ENCODE measurements at places on chromosomes 3 and 15.

GRCh38 chr3:195208183-195208582, 62.8 kb downstream of the XXYLT1 start:
- no peak for DNase-seq

- DNase-seq = no peak
Measured at GRCh38 chr15:81244306-81244705, 47.6 kb downstream of the IL16 start.

DNA sequence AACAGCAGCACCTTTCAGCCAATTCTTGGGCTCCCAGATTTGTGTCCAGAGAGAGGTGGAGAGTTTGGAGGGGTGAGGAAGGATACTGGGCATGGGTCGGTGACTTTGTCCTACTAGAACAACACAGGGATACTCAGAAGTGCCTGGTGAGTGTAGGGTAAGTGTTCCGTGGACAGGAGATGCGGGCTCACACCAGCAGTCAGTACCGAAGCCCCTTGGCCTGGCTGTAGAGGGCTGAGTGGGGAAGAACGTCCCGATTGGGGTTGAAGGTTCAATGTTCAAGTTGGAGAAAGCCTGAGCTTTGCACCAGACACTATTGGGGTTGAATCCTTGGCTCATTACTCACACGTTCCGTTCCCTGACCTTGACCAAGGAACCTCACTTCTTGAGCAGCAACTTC, 40.8 kb upstream of the SLC6A11 start:
- no peak for DNase-seq

DNA sequence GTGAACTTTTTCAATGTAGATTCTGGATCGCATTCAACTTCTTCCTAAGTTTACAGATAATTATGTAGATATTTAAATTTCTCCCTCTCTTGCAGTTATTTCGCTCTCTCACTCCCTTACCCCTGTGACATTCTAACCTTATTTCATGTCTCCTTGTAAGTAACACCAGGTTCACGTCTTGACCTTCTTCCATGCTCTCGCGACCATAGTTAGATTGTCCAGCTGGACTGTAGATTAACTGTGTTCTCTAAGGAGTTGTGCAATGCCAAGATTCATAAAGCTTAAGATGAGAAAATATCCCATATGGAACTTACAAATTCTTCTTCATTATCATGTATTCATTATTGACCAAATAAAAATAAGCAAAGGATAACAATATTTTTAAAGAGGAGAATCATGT, 430.5 kb downstream of the GABRG3 start:
- no peak for DNase-seq

DNA sequence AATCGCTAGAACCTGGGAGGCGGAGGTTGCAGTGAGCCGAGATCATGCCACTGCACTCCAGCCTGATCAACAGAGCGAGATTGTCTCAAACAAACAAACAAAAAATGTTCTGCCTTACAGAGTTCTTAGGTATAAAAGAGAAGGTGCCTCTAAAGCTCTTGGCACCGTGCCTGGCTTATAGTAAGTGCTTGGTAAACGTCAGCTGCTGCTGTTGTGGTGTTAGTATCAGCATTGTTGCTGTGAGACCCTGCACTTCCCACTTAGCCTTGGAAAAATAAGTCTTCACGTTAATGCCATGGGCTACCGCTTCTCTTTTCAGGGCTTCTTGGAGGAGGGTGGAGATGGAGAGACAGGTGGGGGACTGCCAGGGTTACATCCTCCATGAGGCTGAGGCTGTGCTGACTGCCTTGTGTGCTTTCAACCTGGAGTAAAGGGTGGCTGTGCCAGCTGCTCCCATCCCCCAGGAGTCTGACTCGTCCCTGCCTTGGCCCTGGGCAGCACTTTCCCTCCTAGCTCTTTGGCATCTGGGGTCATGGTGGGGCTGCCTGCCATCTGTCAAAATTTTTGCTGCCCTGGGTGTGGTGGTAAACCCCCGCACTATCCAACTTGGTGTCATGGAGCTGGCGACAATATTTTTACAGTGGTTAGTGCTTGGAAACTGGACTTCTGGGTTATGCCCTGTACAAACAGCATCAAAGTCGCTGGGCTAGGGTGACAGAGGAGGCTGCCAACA, 17.8 kb downstream of the FLNB start:
- DNase-seq = no peak

GRCh38 chr3:79344876-79345871, 422.6 kb downstream of the ROBO1 start:
- no peak for DNase-seq

- DNase-seq = no peak
Measured at GRCh38 chr3:37762698-37763097, 99.0 kb upstream of the CTDSPL start.

- DNase-seq = no peak
Measured at GRCh38 chr3:15820911-15821310, 23.1 kb upstream of the ANKRD28 start.

DNA sequence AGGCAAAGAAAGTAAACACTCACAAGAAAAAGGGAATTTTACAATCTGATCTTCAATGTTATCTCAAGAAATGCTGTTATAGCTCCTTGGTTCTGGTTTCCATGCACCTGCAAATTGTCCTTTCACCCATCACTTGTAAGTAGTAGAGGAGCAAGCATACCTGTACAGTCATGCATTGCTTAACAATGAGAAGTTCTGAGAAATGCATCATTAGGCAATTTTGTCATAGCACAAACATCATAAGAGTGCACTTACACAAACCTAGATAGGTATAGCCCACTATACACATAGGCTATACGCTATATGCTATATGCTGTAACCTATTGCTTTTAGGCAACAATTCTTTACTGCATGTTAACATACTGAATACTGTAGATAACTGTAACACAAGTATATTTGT, 672.3 kb downstream of the FHIT start:
- no peak for DNase-seq

DNA sequence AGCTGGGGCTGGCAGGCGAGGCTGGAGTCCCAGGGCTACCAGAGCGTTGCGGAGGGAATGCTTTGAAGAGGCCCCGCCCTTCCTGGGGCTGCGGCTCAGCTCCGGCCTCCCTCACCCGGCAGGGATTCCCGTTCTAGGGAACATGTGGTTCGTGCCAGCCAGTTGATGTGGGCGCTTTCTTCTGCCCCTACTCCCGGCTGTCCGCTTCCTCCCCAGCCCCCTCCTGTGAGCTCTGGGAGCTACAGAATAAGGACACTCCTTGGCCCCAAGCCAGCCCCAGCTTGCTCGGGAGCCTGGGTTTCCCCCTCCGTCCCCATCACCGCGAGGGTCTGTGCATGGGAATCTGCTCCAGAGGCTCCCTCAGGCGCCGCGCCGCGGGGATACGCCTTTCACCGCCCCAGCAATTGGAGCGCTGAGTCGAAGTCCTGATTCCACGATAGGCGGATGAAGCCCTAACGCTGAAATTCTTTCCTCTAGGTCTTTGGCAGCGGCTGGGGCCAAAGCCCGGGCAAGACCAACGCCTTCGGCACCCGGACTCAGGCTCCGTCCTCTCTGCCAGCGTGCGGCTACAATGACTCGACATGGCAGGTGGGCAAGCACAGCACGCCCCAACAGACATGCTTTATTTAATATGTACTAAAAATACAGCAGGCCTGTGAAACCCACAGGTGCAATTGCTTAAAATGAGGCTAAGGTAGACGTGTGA, 69.5 kb downstream of the KLF15 start:
- peak; percentile 53 for DNase-seq

DNA sequence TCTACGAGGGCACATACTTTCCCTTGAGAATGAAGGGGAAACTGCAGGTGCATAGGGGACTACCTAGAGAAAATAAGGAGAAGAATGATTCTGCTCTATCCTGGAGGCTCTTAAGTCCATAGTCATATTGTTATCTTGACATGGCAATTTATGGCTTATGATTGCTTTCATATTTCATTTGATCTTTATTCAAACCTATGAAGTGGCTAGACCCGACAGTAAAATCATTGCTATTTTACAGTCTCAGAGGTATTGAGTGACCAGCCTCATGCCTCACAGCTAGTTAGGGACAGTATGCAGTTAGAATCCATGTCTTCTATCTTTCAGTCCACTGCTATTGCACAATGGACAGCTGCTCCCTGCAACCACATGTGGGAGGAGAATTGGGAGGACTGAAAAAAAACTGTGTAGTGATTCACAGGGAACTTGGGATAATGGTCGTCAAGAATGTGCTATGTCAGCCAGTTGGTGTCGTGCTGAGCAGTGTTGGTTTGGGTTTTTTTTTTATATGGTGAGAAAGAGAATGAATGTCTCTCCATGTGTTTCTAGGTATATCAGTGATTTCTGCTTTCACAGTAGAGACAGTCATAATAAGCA, 63.2 kb upstream of the SPPL2A start:
- DNase-seq = no peak

DNA sequence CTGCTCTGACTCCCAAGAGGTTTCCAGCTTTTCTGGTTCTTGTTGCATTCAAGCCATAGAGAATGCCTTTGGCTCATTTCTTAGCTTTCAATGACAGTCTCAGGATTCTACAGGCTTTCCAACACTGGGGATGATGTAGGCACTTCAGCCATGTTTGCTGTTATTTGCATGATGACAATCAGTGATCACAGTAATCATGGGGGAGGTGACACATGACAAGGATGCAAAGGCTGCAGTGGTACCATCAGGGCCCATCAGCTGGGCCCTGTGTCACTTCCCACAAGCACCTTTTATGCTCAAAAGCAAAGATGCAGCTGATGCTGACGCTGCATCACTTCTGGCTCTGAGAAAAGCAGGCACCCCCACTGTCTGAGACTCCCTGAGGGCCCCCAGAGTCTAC, 18.6 kb downstream of the EPHB1 start:
- no peak for DNase-seq

DNA sequence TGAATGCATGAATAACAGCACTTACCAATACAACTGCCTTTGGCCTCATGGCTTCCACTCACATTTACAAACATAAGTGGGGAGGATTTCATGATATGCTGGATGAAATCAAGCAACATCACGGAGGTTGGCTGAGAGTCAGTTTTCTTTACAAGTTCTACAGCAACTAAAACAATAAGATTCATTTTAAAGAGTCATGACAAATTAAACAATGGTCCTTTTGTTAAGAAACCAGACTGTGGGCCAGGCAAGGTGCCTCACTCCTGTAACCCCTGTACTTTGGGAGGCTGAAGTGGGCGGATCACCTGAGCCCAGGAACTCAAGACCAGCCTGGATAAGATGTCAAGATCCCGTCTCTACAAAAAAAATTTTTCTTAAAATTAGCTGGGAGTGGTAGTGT, 12.4 kb downstream of the ATR start:
- DNase-seq = no peak

DNA sequence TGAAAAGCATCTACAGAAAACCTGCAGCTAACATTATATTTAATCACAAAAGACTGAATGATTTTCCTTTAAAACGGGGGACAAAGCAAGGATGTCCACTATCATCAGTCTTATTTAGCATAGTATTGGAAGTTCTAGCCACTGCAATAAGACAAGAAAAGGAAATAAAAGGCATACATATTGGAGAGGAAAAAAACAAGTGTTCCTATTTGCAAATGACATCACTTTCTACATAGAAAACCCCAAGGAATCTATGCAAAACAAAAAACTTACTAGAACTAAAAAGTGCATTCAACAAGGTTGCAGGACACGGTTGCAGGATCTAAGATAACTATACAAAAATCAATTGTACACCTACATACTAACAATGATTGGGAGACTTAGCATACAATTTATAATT, 101.6 kb upstream of the MEF2A start:
- DNase-seq = no peak

GRCh38 chr15:73873889-73874511, 636 bp downstream of the TBC1D21 start:
- DNase-seq = peak; percentile 46

GRCh38 chr3:150922611-150923010, 17.4 kb upstream of the MINDY4B start:
- no peak for DNase-seq

DNA sequence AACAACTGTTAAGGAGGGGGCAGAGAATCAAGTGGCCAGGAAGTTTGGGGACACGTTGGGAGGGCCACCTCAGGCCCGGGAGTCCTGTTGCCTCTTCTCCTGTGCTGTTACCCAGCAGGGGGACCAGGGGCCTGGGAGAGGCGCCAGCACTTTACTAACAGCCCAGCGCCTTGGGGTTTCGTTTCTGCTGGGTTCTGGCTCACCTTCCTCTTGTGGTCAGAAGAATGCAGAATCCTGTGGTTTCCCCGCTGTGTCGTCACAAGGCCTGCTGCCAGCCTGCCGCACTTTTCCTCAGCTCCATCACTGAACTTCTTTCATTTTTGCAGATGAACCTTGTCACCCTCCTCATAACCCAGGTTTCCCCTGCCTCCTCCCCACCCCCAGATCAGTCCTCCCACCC, 67.7 kb downstream of the SLC30A4 start:
- DNase-seq = no peak

- no peak for DNase-seq
Measured at GRCh38 chr3:46542344-46542743, 23.8 kb downstream of the LRRC2 start.

DNA sequence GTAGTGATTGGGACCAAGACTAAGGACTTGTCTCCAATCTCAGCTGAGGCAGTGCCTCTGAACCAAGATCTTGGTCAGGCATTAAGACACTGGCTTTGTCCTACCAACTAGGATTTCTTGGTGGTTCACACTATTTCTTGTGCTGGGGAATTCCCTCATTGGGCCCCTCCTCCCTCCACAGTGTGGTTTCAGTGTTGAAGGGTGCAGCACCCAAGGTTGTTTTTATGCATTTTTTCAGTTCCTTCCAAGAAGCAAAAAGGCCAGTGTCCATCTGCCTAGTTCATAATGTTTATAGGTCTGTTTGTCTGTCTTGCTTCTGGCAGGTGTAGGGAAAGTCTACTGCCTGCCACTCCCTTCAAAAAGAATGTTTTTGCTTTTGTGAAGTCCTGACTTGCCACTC, 10.6 kb upstream of the ITPKA start:
- no peak for DNase-seq

GRCh38 chr15:85679231-85679630, 115.5 kb downstream of the KLHL25 start:
- no peak for DNase-seq

- no peak for DNase-seq
Measured at GRCh38 chr3:65878831-65879230, 159.9 kb downstream of the MAGI1 start.

DNA sequence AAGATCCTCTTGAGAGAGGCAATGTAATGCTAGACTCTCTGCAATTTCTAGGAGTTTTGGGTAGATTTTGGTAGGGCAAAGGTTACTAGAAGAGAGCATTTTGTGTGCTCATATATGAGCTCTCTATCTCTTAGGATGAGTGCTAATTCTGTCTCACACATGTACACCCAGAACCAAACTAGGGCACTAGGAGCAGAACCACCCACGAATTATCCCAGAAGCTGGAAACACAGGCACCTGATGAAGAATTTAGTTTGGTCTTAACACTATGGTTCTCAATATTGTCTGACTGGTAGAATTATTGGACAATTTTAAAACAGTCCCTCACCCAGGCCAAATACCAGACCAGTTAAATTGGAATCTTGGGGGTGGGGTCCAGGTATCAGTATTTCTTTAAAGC, 94.8 kb downstream of the PRICKLE2 start:
- no peak for DNase-seq

Data from NCI-H526 treated with DMSO at 0.1 percent for 48 hours (cell line).